ENCODE measurements at places on chromosomes 3 and 15.

- no peaks in the 10 kb centered on the region for H3K27me3 ChIP-seq
- peaks cover 2% of the 10 kb centered on the region for H3K4me1 ChIP-seq
- DNase-seq, result no peak
- H3K27ac ChIP-seq, result no peak overlapping the region
Measured at GRCh38 chr3:98027085-98027446, 8.0 kb downstream of the GABRR3 start.

GRCh38 chr3:136109499-136109898 is 86.6 kb downstream of the MSL2 start:
- H3K27me3 ChIP-seq, result no peaks in the 10 kb centered on the region
- H3K27ac ChIP-seq, result no peak overlapping the region
- no peaks in the 10 kb centered on the region for H3K36me3 ChIP-seq
- peaks cover 10% of the 10 kb centered on the region for H3K4me1 ChIP-seq
- no peak for DNase-seq
- H3K4me3 ChIP-seq, result no peak overlapping the region

DNA sequence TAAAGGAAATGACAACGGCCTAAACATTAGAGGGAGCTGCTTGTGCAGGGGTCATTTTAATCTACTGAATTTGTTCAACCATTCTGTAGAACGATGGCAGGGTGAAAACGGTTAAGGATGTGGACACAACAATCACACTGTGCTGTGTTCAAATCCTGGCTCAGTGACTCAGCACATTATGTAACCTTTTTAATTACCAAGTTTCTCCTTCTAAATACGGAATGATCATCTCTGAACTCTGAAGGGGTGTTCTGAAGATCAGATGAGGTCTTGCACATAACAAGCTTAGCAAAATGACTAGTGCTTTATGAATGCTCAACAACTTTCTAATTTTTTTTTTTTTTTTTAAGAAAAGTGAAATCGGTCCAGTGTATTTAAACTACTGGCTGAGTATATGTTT is 592.8 kb downstream of the FOXP1 start:
- H3K36me3 ChIP-seq, result no peaks in the 10 kb centered on the region
- no peak overlapping the region for H3K27ac ChIP-seq
- H3K4me1 ChIP-seq, result no peaks in the 10 kb centered on the region

GRCh38 chr3:9951126-9951525 is 1.1 kb downstream of the PRRT3 start:
- no peaks in the 10 kb centered on the region for H3K27me3 ChIP-seq
- H3K4me3 ChIP-seq, result peak overlapping the region; percentile 82

GRCh38 chr15:99472416-99473145 is 93.2 kb upstream of the MEF2A start:
- H3K27ac ChIP-seq, result no peak overlapping the region
- no peak overlapping the region for H3K4me3 ChIP-seq
- H3K4me1 ChIP-seq, result peaks cover 34% of the 10 kb centered on the region
- H3K36me3 ChIP-seq, result no peaks in the 10 kb centered on the region

Measured in GM12878 (cell line).